ENCODE measurements at places on chromosomes 16 and 17.

- no peak for DNase-seq
Observed at GRCh38 chr17:4600563-4600962, 16.2 kb downstream of the SMTNL2 start.

GRCh38 chr16:30041841-30042240 is 10.8 kb upstream of the TLCD3B start:
- DNase-seq: no peak

DNA sequence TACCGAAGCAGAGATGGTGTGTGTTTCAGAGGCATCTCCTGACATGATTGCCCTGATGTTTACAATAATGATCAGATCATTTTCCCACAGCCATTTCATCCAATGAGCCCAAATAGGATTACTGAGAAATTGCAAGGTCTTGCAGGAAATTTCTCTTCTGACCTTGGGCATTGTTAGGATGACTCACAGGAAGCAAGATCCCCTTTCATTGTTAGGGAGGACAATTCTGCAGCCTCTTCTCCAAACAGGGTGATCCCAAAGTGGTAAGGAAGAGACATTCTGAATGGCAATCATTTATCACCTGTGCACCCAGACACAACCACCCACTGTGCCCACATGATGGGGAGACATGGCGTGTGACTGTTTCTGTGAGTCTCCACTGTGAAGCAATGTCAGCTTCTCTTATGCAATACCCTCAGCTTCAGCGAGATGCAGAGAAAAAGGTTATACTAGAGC is 306.7 kb upstream of the XYLT1 start:
- peak; percentile 49 for DNase-seq

DNA sequence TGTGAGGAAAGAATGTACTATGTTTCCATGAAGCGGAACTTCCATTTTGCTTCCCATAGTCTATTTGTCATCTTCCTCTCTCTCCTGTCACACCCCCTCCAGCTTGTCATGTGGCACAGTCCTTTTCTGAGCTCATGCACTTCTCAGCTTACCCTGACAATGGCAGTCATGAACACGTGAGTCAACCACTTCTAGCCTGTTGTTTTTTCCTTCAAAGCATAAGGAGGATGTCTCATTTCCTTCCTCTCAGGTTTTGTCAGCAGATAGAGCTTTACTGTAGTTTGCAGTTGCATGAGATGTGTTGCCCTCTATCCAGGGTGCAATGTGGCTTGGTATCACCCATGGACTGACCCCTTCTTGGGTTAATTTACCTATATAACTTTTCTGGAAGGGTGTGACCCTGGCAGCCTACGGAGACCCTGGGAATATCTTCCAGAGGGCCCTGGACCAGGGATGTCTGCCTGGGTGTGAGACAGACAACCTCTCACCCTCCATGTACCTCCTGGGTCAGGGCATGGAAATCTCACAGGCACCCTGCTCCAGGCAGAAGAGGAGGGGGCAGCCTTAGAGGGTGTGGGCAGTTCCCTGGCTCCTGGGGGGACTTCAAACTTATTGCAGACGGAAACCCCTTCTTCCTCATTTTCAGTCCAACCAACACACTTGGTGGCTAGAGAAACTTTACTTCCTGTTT is 4.0 kb upstream of the ZNF267 start:
- peak; percentile 76 for DNase-seq

- peak; percentile 72 for DNase-seq
Observed at GRCh38 chr16:15427648-15428239, 6.6 kb upstream of the BMERB1 start.

All from astrocyte (in vitro differentiated cells and primary cell).